Ovary (tissue), 10 donors: ENCODE measurements at places on chromosomes 3 and 15.

- H3K36me3 ChIP-seq = no peaks in the 10 kb centered on the region
- H3K27ac ChIP-seq = no peak overlapping the region
- peak; percentile 8 for DNase-seq
- H3K4me1 ChIP-seq = no peaks in the 10 kb centered on the region
- H3K27me3 ChIP-seq = no peaks in the 10 kb centered on the region
Measured at GRCh38 chr15:25171111-25171811, 216.5 kb downstream of the SNRPN start.

GRCh38 chr3:37492468-37492867 is 318.1 kb upstream of the LRRFIP2 start:
- no peaks in the 10 kb centered on the region for H3K4me1 ChIP-seq
- no peak overlapping the region for H3K27ac ChIP-seq
- no peak for DNase-seq
- no peaks in the 10 kb centered on the region for H3K27me3 ChIP-seq

GRCh38 chr3:59056706-59057105 is 6.9 kb upstream of the CFAP20DC start:
- no peaks in the 10 kb centered on the region for H3K36me3 ChIP-seq
- no peak for DNase-seq
- H3K27me3 ChIP-seq = no peaks in the 10 kb centered on the region
- no peak overlapping the region for H3K27ac ChIP-seq
- no peaks in the 10 kb centered on the region for H3K4me1 ChIP-seq

DNA sequence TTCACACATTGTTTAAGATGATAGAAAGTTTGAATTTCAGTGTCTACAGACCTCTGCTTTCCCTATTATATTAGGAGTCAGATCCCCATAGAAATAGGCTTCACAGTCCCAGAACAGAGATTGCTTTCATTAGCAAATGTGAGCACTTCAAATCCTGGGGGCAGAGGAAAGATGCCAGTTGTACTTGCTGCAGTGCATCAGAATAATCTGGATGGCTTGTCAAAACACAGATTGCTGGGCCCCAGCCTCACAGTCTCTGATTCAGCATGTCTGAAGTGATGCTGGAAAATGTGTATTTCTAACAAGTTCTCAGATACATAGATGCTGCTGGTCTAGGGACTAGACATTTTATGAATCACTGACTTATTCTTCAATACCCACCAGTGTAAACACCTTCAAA is 375.2 kb downstream of the FGF12 start:
- no peak overlapping the region for H3K27ac ChIP-seq
- no peak for DNase-seq
- H3K36me3 ChIP-seq = no peaks in the 10 kb centered on the region
- no peaks in the 10 kb centered on the region for H3K4me1 ChIP-seq

GRCh38 chr3:155093261-155093660 is 13.1 kb downstream of the MME start:
- no peaks in the 10 kb centered on the region for H3K27me3 ChIP-seq
- H3K27ac ChIP-seq = no peak overlapping the region
- H3K36me3 ChIP-seq = no peaks in the 10 kb centered on the region
- no peak for DNase-seq

DNA sequence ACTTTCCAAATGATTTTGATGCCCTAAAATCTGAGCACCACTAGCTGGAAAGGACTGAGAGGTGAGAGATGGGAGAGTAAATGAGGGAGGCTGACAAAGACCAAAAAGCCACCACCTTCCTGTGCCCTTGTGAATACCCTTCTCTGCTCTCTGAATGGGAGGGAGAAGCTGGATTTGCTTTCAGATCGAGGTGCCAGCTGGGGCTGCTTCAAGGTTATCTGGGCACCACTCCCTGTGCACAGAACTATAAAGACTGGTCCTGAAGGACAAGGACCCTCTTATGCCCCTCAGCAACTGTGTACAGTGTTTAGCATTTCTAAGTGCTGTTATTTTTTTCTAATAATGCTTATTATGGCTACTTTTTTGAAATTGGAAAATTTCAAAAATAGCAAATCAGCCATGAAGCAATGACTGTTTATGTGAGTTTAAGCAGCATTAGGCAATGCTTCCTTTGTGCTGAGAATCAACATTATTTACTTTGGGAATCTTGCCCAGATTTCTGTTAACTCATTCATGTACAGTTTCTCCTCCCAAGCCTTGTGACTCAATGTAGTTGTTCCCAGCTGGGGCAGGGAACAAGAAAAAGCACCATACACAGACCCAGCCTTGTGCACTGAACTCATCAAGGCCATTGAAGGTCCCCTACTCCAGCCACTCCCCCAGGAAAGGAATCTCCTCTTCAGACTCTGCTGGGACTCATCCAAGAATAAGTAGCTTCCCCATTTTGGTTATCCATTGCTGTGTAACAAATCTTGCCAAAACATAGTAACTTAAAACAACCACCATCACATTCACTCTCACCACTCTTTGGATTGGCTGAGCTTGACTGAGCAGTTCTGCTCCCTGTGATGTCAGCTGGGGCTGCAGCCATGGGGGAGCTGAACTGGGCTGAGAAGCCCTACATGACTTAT is 37.3 kb upstream of the CDV3 start:
- no peaks in the 10 kb centered on the region for H3K27me3 ChIP-seq
- H3K36me3 ChIP-seq = no peaks in the 10 kb centered on the region
- peaks cover 6% of the 10 kb centered on the region for H3K4me1 ChIP-seq
- H3K4me3 ChIP-seq = no peak overlapping the region
- no peak overlapping the region for H3K27ac ChIP-seq

GRCh38 chr3:9113040-9113439 is 136.4 kb downstream of the SRGAP3 start:
- no peaks in the 10 kb centered on the region for H3K36me3 ChIP-seq
- no peak for DNase-seq
- peaks cover 9% of the 10 kb centered on the region for H3K4me1 ChIP-seq
